Activated CD4-positive, CD25-positive, alpha-beta regulatory T cell treated with anti-CD3 and anti-CD28 coated beads, Interleukin-2, amount 50 U/mL, for 72 hours (primary cell): ENCODE measurements at places on chromosomes 13 and 19.

DNA sequence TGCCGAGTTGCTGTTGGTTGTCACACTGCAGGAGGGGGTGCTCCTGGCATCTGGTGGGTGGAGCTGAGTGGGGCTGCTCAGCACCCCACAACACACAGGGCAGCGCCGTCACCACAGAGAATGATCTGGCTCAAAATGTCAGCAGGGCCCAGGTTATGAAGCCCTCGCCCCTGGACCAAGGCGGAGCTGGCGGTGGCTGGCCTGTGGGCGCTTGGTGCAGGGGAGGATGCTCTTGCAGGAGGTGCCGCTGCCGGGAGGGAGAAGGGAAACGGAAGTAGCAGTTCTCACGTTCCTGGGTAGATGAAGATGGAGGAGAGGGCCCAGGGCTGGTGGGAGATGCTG lies 14.2 kb upstream of the LENG8 start:
- DNase-seq: no peak

- no peak for DNase-seq
Observed at GRCh38 chr13:49567491-49567890, 17.9 kb downstream of the RCBTB1 start.

DNA sequence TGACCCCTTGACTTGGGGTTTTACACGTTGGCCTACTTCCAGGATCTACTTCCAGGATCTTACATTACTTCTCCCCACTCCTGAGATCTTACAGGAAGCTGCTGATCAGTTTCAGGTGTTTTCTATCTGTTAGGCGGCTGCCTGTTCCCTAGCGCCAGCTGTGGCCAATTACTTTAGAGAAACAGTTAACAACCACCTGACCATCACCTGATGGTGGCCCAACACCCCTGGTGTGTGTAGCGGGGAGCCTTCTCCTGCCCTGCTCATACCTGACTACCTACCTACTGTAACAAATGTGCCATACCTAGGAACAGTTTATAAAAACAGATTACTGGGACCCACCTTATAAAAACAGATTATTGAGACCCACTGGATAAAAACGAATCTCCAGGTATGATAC lies 2.8 kb upstream of the POP4 start:
- DNase-seq: no peak

GRCh38 chr13:35694549-35695447 lies 218.3 kb upstream of the MAB21L1 start:
- no peak for DNase-seq

DNA sequence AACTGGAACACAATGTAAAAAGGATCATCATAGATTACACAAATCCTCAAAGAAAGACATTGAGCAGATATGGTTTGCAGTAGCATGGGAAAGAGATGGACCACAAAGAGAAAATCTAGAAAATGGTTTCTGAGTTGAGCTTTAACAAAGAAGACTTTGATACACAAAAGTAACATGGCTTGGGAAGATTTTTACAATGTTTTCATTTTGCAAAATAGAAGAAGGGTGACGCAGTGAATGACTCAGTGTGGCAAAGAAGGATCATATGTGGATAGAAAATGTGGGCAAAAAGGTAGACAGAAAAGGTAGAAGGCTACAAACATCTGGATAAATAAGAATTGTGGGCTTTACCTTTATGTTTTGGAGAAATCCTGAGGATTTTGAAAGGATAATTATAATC lies 1220.5 kb downstream of the PCDH17 start:
- DNase-seq: no peak

GRCh38 chr13:113562844-113563243 lies 21.7 kb upstream of the TFDP1 start:
- DNase-seq: no peak

DNA sequence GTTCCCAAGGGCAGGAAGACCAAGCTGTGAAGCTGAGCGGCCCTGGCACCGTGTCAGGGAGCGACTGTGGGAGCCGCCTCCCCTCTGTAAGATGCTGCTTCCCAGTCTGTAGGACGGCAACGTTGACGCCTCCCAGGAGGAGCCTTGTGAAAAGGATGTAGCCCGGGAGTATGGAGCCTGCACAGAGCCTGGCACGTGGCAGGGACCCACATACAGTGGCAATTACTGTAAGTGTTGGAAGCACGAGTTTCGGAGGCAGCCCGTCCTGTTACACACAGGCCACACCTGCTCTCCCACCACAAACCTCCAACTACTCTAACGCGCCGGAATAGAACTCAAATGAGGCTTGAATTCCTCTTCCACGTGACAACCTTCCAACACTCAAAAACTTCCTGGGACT lies 6.6 kb downstream of the RAB20 start:
- no peak for DNase-seq

GRCh38 chr19:45154064-45154827 lies 6.5 kb downstream of the NKPD1 start:
- DNase-seq: no peak

GRCh38 chr13:106038752-106039151 lies 496.7 kb downstream of the EFNB2 start:
- DNase-seq: no peak

DNA sequence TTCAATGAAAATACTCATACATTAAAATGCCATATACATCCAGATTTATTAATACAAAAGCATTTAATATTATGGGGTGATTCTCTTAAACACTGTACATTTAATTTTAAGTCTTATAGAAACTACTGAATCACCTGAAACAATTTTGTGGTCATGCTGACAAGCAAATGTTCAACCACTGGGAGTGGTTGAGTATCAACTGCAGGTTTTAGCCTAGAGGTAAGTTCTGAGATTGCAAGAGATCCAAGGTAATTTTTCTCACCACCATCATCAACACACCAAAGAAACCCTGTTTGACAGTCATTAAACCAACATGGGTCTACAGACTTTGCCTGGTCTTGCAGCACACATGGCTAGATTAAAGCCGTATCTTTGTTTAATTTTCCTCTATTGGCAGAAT lies 196.3 kb downstream of the LHFPL6 start:
- no peak for DNase-seq
